ENCODE measurements at places on chromosomes 5 and 9.

- DNase-seq = no peak
These were observed 18.9 kb downstream of the PLK2 start for GRCh38 chr5:58440901-58441460.

GRCh38 chr5:119902593-119902992 lies 273.2 kb downstream of the FAM170A start:
- no peak for DNase-seq

- DNase-seq = no peak
These were observed 13.5 kb upstream of the MAMDC2 start for GRCh38 chr9:70030156-70030555.

DNA sequence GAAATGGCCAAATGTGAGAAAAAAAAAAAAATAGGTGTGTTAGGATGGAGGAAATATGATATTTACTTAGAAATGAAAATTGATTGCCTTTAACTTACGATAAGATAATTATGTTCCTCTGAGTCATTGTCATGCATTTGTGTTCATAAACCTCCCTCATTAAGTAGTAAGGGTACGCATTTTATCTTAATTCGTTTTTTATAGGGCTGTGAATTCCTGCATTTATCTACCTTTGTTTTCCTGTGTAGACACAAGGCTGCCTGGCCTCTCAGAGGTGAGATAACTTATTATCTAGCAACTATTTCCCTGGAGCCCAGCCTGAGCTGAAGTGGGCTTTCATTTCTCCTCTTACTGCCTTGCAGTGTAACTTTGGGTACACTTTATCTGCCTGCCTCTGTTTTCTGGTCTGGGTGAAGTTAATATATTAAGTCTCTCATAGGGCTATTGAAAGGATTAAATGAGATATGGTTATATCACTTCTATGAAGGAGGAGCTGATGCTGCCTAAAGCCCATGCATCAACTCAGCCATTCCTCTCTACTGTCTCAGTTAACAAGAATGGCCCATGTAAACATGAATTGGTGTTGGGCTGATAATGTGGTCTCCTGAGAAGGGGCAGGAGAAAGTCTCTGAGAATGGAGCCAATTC lies 103.8 kb upstream of the KLF4 start:
- DNase-seq = no peak

GRCh38 chr5:77498952-77499351 lies 6.8 kb upstream of the WDR41 start:
- no peak for DNase-seq

DNA sequence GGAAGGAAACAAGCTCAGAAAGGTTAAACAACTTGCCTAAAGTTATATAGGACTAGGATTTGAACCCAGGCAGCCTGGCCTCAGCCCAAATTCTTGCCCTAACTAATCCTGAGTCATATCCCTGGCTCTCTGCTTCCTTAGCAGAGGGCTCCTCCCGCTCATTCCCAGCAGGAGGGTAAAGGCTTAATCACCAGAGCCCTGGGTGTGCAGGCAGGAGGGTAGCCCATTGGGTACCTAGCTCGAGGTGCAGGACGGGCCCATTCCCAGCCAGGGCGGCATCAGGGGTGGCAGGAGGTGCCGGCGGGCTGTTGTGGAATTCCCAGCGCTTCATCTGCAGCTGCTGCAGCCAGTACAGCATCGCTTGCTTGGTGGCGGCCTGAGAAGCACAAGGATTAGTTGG lies 3.9 kb downstream of the TBC1D2 start:
- DNase-seq = no peak

GRCh38 chr5:1320436-1321344 lies 24.2 kb downstream of the CLPTM1L start:
- DNase-seq = no peak

GRCh38 chr9:124309667-124310084 lies 51.9 kb downstream of the NEK6 start:
- no peak for DNase-seq

DNA sequence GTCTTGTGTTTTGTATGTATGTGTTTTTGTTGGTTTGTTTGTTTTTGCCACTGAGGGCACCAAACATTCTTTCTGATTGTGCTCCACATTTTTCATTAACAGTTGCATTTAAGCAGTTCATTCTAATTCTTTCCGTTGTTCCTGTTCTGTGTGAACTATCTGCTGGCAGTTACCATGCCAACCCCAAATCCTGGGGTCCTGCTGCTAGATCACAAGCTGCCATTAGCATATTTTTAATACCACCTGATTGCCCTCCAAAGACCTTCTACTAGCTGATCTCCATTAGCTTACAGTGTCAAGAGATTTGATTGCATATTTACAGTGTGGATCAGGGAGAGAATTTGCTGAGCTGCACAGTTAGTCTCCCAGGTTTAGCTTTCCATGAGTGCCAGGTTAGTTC lies 40.6 kb upstream of the STARD4 start:
- no peak for DNase-seq

DNA sequence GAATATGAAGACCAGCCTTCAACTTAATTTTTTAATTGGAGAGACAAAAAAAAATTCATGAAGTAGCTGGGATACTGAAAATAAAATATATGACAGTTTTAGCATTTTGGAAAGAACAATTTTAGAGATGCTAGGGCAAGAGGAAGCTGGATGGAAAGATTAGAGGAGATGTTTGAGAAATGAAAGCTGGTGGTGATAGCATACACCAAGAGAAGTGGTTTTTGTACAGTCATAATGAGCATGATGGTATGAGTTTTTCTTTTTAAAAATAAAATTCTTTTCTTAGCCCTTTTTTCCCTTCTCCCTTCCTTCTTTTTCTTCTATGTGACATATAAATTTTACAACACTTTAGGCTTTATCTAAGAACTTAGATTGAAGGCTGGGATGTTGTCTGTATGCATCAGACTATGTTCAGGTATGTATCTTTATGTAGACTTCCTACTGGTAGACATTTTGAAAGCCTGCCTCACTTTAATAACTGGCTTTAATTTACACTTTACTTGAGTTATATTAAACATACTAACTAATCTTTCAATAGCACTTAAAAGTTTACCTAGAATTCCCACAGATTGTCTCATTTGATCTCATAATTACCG lies 522.5 kb downstream of the TLE4 start:
- DNase-seq = no peak

- DNase-seq = no peak
These were observed 547.6 kb downstream of the RAB3C start for GRCh38 chr5:59130431-59130830.

DNA sequence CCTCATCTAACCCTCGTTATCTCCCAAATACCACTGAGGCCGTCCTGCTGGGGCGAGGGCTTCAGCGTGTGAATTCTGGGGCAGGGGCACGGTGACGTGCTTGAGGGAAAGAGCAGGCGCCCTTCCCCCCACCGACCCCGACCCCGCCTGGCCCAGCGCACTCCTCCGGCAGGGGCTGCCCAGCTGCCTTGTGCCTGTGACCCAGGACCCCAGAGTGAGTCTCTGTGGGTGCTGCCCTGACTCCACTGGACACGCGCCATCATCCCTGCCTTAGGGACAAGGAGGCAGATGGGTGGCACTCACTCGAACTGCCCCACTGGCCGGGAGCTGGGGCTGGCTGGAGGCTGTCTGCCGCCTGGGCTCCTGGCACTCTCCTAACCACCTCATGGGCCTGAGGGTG lies 136.2 kb upstream of the LPCAT1 start:
- DNase-seq = no peak

DNA sequence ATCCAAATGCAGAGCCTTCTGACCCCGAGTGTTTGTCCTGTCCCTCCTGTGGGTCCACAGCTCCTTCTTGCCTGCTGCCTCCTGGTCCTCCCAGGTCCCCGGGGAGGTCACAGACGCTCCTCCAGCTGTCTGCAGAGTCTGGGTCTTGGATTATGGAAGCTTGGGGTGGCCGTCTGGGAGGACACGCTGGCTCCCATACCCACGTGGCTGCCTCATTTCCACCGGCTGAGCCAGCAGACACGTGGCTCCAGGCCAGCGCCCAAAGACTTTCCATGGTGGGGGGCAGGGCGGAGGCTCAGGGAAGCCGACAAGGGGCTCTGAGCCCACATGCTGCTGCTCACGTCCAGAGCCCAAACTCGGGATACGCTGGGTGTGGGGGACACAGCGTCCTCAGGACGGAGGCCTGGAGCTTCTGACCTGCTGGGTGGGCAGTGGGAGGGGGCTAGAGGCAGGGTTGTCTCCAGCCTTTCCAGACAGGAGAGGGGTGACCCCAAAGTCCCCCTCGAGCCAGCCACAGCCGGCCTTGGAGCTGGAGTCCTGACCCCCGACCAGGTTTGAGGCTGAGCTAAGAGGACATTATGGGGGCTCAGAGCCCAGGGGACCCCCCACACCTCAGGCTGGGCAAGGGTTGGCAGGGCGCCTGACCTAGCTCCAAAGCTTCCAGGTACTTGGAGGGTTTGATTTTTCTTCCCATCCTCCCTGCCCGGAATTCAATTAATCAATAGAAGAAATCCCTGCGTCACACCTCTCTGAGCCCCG lies 24.2 kb upstream of the RNU6ATAC start:
- DNase-seq = no peak

DNA sequence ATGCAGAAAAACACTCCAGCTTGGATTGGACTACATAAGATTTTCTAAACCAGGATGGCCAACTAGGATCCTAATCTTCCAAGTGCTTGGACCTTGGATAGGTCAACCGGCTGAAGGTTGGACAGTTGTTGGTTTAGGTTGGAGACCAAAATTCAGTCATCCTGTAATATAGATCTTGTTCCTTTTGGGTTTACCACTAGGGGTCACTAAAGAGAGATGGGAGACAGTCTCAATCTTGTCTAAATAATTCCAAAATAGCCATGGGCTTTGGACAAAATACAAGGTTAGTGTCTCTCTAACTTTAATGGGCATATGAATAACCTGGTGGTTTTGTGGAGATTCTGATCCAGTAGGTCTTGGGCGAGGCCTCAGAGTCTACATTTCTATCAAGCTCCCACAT lies 148.7 kb upstream of the ERCC6L2 start:
- DNase-seq = no peak

GRCh38 chr9:10032166-10032565 lies 580.6 kb downstream of the PTPRD start:
- no peak for DNase-seq

DNA sequence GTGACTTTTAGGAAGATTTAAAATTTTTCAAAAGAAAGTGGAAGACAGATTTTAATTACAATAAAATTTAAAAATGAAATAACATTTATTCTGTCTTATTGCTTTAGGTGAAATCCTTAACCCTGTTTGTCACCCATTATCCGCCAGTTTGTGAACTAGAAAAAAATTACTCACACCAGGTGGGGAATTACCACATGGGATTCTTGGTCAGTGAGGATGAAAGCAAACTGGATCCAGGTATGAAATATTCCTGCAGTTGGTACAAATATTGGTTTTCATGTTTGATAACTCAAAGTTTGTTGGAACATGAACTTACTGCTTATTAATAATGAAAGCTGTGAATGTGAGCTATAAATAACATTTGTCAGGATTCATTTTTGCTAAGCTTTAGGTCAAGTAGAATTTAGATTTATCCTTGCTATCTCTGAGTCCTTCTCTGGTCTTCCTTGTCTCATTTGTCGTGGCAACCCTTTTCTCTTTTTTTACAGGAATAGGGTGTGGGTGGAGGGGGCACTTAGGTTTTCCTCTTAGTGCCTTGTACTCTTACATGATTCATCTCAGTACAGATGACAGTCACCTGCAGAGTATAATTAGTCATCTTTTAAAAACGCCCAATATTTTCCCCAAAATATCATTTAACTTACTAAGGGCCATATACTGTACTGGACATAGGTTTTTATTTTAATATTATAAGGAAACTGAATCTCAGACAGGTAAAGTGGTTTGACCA lies 95.3 kb upstream of the RASGRF2 start:
- no peak for DNase-seq

DNA sequence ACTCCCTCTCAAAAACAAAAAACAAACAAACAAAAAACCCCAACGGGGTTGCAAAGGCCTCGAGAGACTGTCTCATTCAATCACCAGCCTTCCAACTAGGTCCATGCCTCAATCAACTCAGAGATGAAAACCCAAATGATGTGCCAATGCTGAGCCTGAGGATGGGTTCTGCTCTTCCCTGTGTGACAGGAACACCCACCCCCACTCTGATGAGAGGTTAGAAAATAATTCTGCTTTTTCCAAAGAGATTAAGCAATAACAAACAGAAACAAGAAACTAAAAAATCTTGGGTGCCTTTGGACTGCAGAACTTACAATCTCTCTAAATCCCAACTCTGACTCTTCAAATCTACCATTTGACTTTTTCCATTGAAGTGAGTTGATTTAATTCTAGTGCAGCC lies 25.5 kb upstream of the FBP1 start:
- no peak for DNase-seq

DNA sequence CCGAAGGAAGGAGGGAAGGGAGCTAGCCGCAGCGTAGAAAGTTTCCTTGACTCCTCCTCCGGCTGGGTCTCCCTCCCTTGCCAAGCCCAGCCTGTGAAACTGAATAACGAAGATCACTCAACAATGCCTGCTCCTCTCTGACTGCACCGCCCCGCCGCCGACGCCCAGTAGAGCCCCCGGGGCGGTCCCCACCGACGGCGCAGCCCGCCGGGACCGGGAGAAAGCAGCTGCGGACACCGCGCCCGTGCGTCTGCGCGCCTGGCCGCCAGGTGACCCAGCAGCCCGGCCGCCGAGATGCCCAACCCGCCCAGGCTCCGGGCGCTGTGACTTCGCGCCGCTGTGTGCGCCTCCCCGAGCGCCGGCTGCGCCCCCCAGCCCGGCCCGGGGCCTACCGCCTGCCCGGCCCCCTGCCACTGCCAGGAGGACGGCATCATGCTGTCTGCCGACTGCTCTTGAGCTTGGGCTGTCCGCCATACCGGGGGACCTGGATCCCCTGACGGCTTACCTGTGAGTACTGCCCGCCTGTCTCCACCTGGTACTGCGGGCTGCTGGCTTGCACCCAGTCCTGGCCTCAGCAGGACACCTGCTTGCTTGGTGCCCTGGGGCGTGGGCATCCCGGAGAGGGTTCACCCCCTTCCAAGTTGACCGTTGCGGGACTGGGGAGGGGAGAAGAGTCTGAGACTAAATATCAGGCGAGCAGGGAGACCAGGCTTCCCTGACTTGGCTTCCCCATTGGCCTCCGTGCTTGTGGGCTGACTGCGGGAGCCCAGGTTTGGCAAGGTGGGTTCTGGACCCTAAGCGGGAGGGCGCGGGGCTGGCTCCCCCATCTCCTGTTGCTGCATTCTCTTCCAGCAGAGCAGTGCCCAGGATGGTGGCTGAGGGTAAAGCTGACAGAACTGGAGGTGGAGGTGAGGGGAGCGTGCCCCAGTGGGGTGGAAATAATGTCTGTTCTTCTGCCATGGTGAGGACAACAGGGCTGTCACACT lies 26.2 kb upstream of the SPTLC1 start:
- no peak for DNase-seq

All from bone marrow (tissue), 2 donors.